ENCODE measurements at places on chromosomes 1 and 21.

- DNase-seq, result no peak
Measured at GRCh38 chr1:101088431-101088830, 62.8 kb upstream of the DPH5 start.

GRCh38 chr21:35585155-35585554 is 475.2 kb downstream of the SETD4 start:
- DNase-seq, result no peak

- no peak for DNase-seq
Measured at GRCh38 chr1:16212251-16212961, at the start of gene ARHGEF19. Gene ARHGEF19, minus strand, starts transcription at chr1:16212652. Its CDS starts 3,598 bp downstream, at chr1:16209054.

DNA sequence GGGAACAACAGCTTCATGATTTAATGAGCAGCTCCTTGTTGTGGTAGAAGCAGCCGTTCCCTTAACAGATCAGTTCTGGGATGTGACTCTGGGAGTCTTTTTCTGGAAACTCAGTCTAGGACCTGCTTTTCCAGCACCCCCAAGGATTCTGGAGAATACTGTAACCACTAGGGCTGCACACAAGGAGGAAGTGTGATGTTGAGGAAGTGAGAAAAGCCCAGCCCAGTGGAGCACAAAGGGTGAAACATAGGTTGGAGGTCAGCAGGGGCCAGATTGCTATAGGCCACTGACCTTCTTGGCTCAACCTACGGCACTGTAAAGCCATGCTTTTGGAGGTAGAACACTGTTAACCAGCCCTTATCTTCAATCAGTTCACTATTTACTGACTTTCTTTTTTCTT is 10.1 kb upstream of the PLA2G5 start:
- no peak for DNase-seq

- no peak for DNase-seq
Measured at GRCh38 chr1:25468033-25468432, 37.3 kb downstream of the MACO1 start.

DNA sequence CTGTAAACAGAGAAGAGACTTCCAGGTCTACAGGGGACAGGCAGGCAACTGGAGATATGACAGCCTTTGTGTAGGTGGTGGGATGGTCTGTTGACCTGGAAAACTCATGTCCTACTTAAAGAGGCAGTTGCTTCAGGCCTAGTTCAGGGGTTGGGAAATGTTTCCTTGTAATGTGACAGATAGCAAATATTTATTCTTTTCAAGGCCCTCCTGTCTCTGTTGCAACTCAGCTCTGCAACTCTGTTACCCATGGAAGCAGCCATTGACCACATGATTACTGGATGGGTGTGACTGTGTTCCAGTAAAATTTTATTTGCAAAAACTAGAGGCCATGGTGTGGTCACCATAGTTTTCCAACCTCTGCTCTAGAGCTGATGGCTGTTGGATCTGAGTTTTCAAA is 341.9 kb downstream of the PTBP2 start:
- no peak for DNase-seq

DNA sequence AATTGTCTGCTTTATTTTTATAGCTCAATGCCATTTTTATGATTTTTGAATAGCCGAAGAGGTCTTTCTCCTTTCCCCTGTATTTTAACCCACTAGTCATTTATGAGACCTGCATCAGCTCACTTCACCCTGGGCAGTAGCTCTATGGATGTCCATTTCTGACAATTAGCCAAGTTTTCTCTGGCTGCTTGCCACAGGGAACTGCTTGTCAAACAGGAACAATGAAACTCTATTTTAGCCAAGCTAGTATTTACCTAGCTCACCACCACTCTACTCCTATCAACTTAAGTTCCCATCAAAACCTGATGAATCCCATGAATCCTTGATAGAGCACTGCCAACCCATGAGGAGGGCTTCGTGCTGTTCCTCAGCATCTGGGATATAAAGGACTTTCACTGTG is 406.7 kb downstream of the RWDD3 start:
- no peak for DNase-seq

- DNase-seq, result no peak
Measured at GRCh38 chr1:174169342-174169741, 10.0 kb downstream of the RABGAP1L start.

GRCh38 chr1:86339014-86339812 is 56.9 kb downstream of the ODF2L start:
- no peak for DNase-seq

DNA sequence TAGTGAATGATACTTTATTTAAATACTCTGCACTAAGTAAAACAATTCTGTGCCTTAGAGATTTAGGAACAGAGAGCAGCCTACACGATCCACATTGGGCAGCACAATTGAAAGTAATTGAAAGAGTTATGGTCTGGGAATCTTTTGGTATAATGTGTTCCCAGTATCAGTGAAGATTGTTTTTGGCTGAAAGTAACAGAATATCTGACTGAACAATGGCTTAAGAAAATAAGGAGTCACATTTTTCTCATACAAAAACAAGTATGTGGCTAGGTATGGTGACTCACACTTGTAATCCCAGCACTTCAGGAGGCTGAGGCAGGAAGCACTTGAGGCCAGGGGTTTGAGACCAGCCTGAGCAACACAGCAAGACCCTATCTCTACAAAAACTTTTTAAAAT is 306.2 kb downstream of the NFIA start:
- no peak for DNase-seq

- no peak for DNase-seq
Measured at GRCh38 chr1:83815330-83815729, 183.6 kb downstream of the TTLL7 start.

DNA sequence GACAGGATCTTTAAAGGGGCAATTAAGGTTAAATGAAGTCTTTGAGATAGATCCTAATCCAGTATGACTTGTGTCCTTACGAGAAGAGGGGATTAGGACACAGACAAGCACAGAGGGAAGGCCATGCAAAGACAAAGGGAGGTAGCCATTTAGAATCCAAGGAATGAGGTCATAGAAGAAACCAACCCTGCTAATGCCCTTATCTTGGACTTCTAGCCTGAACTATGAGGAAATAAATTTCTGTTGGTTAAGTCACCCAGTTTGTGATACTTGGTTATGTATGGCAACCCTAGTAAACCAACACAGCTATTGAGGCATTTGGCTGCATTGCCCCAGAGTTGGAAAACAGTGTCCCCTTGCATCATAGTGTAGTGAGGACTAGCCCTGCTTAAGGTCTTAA is 121.3 kb downstream of the MAST2 start:
- no peak for DNase-seq

GRCh38 chr1:7116001-7116400 is 330.7 kb downstream of the CAMTA1 start:
- DNase-seq, result no peak

GRCh38 chr1:93784538-93784937 is 94.5 kb downstream of the DNTTIP2 start:
- no peak for DNase-seq

GRCh38 chr1:223358826-223359225 is 5.2 kb downstream of the SUSD4 start:
- DNase-seq, result no peak

DNA sequence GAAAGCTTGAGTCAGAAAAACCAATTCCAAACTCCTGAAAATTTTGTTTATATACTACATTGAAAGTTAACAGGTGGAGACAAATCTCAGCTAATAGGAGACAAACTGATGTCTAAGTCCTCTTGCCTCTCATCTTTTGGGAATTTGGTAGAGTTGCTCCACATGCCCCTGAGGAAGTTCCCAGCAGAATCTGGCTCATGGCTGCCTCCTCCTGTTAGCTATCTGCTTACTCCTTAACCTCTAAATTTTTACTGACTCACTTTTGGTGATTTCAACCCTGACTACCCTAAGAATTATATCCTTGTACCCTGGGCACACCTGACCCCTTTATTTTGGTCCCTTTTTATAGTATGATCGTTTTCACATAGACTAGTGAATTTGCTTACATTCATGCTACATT is 633.7 kb upstream of the USP24 start:
- DNase-seq, result no peak

- no peak for DNase-seq
Measured at GRCh38 chr1:61247051-61247825, 164.9 kb downstream of the NFIA start.

- DNase-seq, result no peak
Measured at GRCh38 chr1:75937034-75937433, 4.8 kb upstream of the ASB17 start.

DNA sequence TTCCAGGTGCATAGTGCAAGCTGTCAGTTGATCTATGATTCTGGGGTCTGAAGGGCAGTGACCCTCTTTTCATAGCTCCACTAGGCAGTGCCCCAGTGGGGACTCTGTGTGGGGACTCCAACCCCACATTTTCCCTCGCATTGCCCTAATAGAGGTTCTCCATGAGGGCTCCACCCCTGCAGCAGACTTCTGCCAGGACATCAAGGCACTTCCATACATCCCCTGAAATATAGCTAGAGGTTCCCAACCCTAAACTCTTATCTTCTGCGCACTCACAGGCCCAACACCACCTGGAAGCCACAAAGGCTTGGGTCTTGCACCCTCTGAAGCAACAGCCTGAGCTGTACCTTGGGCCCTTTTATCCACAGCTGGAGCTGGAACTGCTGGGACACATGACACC is 65.7 kb upstream of the PKN2 start:
- DNase-seq, result no peak

DNA sequence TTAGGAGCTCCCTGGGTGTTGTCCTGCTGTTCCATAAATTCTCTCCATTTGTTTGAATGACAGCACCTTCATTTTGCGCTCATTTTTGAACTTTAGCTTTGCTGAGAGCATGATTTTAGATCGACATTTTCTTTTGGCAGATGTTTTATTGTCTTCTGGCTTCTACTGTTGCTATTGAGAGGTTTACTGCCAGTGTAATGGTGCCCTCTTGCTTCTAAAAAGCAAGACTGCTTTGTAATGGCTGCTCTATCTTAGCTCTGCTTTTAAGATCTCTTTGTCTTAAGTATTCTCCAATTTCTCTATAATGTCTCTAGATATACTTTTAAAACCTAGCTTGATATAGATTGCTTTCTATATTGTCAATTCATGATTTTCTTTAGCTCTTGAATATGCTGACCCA is 27.8 kb downstream of the THEM4 start:
- no peak for DNase-seq

DNA sequence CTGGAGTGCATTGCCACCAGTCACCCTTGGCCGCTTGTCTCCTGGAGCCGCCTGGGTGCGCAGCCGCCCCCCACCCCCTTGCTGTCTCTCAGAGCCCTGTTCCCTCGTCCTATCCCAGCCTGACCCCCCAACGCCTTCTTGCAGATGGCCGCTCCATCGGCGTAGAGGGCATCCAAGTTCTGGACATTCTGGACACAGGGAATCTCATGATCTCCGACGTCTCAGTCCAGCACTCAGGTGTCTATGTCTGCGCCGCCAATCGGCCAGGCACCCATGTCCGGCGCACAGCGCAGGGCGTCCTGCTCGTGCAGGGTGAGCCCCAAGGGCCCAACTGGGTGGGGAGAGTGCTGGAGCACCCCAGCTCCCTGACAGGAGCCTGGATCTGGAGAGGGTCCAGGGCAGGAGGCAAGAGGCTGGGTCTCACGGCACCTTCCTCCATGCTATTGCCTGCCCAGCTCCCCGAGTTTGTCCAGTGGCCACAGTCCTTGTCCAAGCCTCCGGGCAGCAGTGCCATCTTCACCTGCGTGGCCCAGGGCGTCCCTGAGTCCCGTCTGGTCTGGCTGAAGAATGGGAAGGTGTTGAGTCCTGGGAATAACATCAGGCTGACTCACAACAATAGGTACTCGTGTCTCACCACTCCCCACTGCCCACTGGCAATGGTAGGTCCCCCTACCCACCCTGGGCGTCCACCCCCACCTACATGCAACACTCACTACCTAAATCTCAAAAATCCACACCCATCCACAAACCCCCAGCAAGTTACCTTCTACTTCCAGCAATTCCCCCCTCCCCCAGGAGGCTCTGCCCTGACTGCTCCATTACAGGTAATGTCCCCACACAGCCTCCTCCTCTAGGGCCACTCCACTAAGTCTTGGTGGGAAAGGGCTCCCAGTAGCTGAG is 24.6 kb downstream of the SLC27A3 start:
- no peak for DNase-seq

- DNase-seq, result no peak
Measured at GRCh38 chr1:246091477-246091876, 415.6 kb downstream of the SMYD3 start.

GRCh38 chr1:64320007-64320406 is 116.6 kb downstream of the UBE2U start:
- DNase-seq, result no peak

DNA sequence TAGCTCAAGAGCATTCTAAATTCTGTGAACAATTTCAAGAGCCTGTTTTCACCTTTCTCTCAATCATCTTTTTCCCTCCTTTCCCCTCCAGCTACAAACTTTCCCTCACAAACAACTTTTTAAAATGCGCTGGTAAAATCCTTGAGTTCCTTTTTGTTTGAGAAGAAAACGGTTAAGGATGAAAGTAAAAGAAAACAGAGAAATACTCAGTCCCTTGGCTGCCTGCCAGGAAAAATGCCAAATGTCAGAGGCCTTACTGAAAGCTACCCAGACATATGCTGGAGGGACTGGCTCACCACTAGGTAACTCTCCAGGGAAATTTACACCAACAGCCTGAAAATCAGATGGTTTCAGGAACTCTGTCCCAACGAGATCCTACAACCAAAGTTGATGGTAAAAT is 11.0 kb upstream of the SERBP1 start:
- DNase-seq, result no peak

- DNase-seq, result no peak
Measured at GRCh38 chr1:78401148-78401547, 89.6 kb upstream of the PTGFR start.

DNA sequence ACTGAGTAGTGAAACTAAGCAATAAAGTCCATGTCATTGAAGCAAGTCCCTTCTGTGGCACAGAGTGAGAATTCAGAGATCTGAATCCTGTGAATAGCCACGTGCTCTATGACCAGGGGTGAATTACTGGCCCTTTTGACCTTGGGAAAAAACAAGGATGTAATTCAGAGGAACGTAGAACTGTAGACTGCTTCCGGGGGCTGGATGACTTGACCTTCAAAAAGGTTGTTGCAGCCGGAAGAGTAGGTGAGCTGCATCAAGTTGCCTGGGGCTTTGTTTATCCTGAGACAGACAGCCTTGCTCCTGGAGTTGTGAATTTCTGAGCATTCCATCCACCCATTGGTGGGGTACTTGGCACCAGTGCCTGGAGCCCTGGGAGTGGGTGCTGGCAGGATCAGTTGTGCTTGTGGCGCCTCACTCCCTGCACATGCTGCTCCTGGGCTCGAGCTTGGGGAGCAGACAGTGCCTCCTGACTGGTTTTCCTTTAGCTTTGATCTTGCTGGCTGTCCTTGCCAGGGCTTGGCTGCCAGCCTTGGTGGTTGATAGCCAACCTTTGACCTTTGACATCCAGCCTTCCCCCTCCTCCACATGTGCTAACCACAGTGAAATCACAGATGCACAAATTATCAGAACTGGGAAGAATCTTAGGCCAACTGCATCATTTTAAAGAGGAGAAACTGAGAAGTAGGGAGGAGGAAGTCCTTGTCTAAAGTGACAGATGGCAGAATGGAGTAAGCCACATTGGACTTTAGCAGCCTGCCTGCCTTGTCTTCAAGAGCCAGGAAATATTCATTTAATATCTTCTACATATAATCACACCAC is 16.2 kb upstream of the MYOG start:
- DNase-seq, result no peak

- no peak for DNase-seq
Measured at GRCh38 chr1:7565099-7565750, 205.9 kb upstream of the VAMP3 start.

- DNase-seq, result no peak
Measured at GRCh38 chr1:113191579-113192076, 118.6 kb downstream of the LRIG2 start.

Data from cortex of kidney (tissue), 1 donor.